ENCODE measurements at places on chromosomes 5 and 9. TPM values are rescaled to one million over a fixed set of nuclear protein-coding genes. Genes with fewer than 3 reads are reported as not detected.

Gene CEP72
- 7.6 TPM for total RNA-seq

Gene DNLZ
- total RNA-seq = 73.6 TPM

DNA sequence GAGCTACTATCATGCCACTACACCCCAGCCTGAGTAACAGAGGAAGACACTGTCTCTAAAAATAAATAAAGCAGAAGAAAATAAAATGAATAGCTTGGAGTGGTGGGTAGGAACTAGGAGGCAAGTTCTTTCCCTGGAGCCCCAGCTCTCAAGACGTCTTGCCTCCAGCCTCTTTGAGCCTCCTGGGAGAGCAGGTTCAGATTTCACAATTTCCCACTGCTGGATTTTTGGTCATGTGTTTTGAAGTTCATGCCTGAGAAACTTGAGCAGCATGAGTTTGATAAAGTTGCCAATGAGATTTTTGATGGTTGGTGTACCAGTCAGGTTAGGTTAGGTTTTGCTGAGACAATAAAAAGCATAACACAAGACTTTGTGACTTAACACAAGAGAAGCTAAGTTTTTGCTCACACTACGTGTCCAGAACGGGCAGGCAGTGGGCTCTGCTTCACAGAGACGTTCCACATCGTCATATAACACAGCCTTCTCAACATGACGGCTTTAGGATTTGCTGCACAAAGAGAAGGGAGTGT is 4.1 kb upstream of the CCDC69 start:
- DNase-seq = no peak

DNA sequence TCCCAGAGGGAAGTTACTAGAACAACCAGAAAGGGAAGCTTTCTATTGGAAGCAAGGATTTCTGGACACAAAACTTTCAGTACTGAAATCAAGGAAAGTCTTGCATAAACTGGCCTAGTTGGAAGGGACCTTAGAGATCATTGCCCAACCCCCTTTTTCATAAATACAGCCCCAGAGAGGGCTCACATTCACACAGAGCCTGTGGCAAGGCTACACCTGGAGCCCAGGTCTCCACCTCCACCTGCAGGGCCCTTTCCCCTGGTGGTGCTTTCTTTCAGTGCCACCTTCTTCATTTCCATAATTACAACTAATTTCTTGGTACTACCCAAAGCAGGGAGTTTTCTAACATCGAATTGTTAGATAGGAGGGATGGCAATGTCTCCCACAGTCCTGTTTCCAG is 85.7 kb downstream of the ADRB2 start:
- no peak for DNase-seq

Gene F2RL2
- total RNA-seq = 7.2 TPM

Gene QRFP
- total RNA-seq = not detected

Measured in epithelial cell of proximal tubule (primary cell).